ENCODE measurements at places on chromosomes 1 and 21. TPM values are rescaled to one million over a fixed set of nuclear protein-coding genes. Genes with fewer than 3 reads are reported as not detected.

TMEM82 gene
- total RNA-seq: not detected

BEST4 gene
- 0.29 TPM for total RNA-seq

CACNA1S gene
- not detected for total RNA-seq

ADIPOR1 gene
- 64.2 TPM for total RNA-seq

MXRA8 gene
- total RNA-seq: 103 TPM

DNA sequence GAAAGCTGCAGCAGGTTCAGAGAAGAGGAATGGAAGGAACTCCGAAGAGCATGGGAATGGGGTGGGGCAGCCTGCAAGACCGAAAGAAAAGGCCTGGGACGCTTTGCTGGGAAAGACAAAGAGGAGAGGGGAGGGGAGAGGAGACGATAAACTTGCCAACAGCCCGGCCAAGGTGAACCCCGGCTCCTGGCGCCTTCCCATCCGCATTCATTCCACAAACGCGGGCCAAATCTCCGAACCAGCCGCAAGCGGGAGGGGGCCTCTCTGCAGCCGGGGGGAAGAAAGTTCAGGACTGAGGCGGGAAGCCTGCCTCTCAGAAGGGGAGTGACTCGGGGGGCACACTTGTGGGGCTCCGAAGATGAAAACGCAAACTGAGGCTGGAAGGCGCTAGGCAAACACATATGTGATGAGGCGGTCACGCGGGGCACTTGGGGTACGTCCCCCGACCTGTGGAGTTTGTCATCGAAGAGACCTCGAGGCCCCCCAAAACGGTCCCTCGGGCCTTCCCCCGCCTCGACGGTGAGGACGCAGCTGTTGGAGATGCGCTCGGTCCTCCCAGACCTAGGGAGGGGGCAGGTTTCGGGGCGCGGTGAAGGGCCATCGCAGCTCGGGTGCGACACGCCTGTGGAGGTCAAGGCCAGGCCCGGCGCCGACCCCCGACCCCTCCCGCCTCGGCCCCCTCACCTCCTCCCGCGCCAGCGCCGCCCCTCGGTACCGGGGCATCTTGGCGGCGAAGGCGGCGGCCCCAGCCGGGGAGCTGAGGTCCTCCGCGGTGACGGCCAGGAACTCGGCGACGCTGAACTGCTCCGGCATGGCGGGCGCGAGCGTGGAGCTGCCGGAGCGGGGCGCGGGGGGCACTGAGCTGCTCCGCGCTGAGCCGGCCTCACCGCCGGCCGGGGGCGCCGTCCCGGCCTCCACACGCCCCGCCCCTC is at the start of gene ASAP3:
ASAP3 (minus strand) TSS at position 859 of the 932 bp plus-strand sequence; CDS start at position 813, 46 bp downstream.
- no peaks in the 10 kb centered on the region for H3K27me3 ChIP-seq
- H3K27ac ChIP-seq: peak within 1 kb of the TSS; percentile 95
- H3K4me1 ChIP-seq: peaks cover 60% of the 10 kb centered on the region
- no peaks in the 10 kb centered on the region for H3K36me3 ChIP-seq
- peak within 1 kb of the TSS; percentile 97 for H3K4me3 ChIP-seq
- no peak for DNase-seq

- no peaks in the 10 kb centered on the region for H3K4me1 ChIP-seq
- DNase-seq: no peak
These were observed 40.4 kb downstream of the NKAIN1 start for GRCh38 chr1:31199236-31199790.

DNA sequence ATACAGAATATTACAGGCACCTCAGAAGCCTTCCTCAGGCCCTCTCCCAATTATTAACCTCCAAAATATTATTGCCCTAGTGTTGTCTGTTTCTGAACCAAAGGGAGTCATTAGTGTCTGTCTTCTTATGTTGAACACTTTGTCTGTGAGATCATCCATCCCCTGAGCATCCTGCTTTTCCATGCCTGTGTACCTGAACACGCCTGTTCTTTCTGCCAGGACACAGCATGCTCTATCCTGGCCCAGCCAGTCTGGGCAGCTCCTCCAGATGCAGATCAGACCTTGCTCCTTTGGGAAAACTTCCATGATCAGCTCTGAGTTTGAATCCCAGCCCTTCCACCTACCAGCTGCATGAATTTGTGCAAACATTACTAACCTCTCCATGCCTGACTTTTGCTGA is 11.0 kb upstream of the CDC42 start:
- DNase-seq: no peak
- no peak overlapping the region for H3K27ac ChIP-seq
- H3K27me3 ChIP-seq: no peaks in the 10 kb centered on the region

DNA sequence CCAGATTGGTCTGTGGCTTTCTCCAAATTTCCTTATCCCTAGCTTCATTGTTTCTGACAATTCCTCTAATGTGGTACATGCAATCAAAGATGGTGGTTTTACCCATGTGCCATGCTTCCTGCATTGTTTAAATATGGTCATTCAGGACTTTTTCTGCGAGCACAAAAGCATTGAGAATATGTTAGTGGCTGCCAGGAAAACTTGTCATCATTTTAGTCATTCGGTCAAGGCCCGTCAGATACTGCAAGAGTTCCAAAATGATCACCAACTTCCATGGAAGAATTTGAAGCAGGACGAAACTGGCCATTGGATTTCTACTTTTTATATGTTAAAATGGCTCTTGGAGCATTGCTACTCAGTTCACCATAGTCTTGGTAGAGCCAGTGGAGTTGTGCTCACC is 3.7 kb downstream of the ZBED6 start:
- H3K4me3 ChIP-seq: no peak overlapping the region
- DNase-seq: no peak
- H3K27ac ChIP-seq: no peak overlapping the region
- no peaks in the 10 kb centered on the region for H3K27me3 ChIP-seq

DNA sequence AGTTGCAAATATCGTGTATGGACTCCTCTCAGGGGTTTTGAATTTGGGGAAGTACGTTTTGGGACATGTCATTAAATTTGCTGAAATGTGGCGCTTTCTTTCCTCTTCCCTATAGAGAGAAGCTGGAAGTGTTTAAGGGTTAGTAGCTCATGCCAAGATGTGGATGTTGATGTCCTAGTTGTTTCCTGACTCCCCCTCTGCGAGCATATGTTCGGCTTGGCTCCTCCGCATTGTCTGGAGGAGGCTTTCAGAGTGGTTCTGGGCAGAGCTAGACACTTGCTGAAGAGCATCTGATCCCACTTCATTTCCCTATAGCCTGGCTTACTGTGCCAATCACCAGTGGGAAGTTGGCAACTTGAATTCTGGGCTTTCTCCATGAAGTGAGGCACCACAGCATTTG is 347.4 kb upstream of the B3GALT2 start:
- no peak overlapping the region for H3K27ac ChIP-seq
- no peak for DNase-seq
- no peak overlapping the region for H3K4me3 ChIP-seq
- no peaks in the 10 kb centered on the region for H3K27me3 ChIP-seq

GRCh38 chr1:21725748-21726392 is 56.7 kb upstream of the RAP1GAP start:
- no peak overlapping the region for H3K27ac ChIP-seq
- no peaks in the 10 kb centered on the region for H3K27me3 ChIP-seq
- no peaks in the 10 kb centered on the region for H3K4me1 ChIP-seq

DNA sequence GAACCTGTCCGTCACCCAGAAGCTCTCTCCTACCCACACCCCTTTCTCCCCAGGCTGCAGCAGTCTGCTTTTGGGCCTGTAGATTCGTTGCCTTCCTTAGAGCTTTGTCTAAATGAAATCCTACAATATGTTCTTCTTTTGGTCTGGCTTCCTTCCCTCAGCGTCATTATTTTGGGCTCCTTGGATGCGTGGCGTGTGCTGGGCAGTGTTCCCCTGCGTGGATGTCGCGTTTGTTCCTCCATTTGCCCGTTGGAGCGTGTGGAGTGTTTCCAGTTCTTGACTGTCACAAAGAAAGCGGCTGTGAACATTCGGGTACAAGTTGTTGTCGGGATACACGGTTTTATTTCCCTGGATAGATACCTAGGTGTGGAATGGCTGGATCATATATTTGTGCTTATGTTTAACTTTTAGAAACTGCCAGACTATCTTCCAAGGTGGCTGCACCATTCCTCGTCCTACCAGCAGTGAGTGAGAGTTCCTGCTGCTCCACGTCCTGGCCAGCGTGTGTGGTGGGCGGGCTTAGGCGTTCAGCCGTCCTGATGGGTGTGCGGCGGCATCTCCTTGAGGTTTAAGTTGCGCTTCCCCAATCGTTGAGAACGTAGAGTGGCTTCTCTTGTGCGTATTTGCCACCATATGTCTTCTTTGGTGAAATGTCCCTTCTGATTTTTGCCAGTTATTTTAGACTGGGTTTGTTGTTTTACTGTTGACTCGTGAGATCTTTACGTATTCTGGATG is 31.7 kb downstream of the SKI start:
- H3K4me3 ChIP-seq: no peak overlapping the region
- H3K27me3 ChIP-seq: no peaks in the 10 kb centered on the region
- H3K4me1 ChIP-seq: peaks cover 97% of the 10 kb centered on the region
- H3K27ac ChIP-seq: peak overlapping the region; percentile 73

- DNase-seq: no peak
- peaks cover 27% of the 10 kb centered on the region for H3K4me1 ChIP-seq
- no peaks in the 10 kb centered on the region for H3K36me3 ChIP-seq
- no peak overlapping the region for H3K27ac ChIP-seq
These were observed 51.6 kb downstream of the ZMYM4 start for GRCh38 chr1:35319988-35320713.

DNA sequence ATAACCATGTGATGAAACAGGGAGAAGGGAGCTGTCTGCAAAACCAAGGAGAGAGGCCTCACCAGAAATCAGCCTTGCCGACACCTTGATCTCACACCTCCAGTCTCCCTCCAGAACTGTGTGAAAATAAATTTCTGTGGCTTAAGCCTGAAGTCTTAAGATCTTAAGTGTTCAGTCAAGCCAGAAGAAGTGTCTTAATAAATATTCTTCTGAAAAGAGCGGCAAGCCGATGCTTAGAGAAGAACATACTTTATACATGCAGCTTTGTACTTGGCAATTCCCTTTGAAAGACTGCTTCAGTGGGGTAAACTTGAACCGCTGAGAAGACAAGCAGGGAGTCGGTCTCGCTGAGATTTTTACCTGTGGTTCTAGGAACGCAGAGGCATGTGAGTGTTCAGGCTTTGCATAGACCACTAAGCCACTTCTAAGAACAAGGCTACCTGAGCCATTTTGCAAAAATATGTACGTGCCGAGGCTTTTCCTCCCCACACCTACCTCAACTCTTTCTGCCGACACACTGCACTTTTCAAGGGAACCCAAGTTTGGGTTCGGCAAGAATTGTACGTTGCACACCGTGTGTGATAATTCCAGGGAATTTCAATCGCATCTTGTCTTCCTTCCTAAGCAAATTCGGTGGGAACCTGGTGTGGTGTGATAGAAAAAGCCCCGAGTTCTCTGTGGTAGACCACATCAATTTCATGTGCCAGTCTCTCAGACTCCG is 3.4 kb downstream of the RUNX1 start:
- DNase-seq: peak; percentile 75
- no peak overlapping the region for H3K27ac ChIP-seq
- peaks cover 14% of the 10 kb centered on the region for H3K4me1 ChIP-seq
- H3K27me3 ChIP-seq: peaks cover 16% of the 10 kb centered on the region

DNA sequence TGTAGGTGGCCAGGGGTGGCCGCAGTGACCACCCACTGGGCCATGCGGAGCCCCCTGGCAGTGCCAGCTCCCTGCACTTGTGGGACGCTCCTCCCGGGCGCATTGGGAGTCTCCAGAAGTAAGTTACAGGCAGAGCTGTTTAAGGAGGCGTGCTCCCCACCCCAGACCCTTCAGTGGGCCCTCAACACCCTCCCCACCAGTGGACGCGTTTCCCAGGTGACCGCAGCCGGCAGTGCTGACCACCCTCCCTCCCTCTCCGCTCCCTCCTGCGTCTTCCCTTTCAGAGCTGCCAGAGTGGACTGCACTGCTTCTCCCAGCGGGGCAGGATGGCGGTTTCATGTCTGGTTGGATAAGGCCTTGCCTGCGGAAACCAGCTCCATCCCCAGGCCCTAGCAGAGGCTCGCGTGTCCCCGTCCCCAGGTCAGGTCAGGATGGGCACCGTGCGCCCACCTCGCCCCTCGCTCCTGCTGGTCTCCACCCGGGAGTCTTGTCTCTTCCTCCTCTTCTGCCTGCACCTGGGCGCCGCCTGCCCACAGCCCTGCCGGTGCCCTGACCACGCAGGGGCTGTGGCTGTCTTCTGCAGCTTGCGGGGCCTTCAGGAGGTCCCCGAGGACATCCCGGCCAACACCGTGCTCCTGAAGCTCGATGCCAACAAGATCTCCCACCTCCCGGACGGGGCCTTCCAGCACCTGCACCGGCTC is 1.1 kb downstream of the LRRC3 start:
- no peaks in the 10 kb centered on the region for H3K36me3 ChIP-seq
- no peaks in the 10 kb centered on the region for H3K27me3 ChIP-seq
- no peak for DNase-seq
- peaks cover 7% of the 10 kb centered on the region for H3K4me1 ChIP-seq

DNA sequence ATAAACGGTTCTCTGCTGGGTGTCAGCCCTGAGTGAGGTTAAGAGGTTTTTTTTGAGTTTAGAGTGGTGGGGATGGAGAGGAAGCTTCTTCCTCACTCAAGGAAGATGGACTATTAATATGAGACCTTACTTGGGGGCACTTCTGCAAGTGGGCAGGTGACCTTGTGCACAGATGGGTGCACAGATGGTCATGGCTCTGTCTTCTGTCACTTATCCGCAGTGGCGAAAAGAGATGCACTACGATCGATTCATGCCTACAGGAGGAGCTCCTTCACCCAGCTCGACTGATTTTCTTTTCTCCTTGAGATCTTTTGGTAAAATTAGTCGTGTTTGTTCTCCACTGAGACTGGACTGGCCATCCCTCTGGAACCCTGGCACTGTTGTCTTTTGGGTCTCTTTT is 22.9 kb upstream of the CYYR1 start:
- no peak overlapping the region for H3K27ac ChIP-seq
- no peaks in the 10 kb centered on the region for H3K4me1 ChIP-seq

DNA sequence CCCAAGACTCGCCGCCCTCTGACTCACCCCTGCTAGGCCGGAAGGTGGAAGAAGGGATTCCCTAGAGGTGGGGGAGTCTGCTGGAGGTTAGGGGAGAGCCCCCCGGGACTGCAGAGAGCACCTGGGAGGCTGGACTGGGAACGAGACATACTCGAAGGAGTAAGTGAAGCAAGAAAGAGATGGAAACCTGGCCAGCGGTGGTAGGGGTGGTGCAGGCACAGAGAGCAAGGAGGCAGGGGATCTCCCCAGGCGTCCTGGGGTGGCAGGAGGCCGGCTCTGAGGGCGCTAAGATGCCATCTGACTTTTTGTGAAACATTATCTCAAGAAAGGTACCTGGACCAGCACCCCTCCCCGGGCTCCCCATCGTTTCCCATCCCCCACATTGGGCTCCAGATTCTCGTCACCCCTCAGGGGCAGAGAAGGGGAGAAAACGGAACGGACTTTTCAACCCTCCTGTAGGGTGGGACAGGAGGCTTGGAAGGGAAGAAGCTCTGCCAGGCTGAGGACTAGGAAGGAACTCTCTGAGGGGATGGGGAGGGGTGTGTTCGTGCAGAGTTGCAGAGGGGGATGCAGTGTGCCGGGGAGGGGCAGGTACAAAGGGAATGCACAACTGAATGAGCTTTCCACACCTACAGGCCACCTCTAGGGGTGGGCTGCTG is 708 bp downstream of the CHRNB2 start:
- peak overlapping the region; percentile 7 for H3K4me3 ChIP-seq
- H3K4me1 ChIP-seq: peaks cover 11% of the 10 kb centered on the region
- H3K27ac ChIP-seq: no peak overlapping the region
- no peak for DNase-seq
